Activated naive CD8-positive, alpha-beta T cell treated with anti-CD3 and anti-CD28 coated beads, Interleukin-2, amount 10 ng/mL, durations not matched to agents 7 days and 5 days (primary cell): ENCODE measurements at places on chromosomes 7 and 10. TPM values are rescaled to one million over a fixed set of nuclear protein-coding genes. Genes with fewer than 3 reads are reported as not detected.

DNA sequence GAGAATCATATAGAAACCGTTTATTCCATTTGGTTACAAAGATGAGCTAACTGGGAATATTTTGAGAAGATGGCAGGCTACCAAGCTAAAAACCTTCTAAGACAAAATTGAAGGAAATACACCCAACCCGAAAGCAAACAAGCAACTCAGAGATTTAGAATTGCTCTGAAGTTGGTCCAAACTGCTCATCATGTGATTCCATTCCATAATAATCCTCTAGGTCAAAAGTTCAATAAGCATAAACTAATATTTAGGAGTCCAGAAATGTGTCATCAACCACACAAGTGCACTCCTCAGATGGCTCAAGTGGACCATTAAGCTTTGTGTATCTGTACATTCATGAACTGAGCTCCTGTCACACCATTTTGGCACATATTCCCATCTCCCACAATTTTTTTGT is 28.7 kb downstream of the DGKI start:
- no peaks in the 10 kb centered on the region for H3K36me3 ChIP-seq
- DNase-seq, result no peak
- H3K27ac ChIP-seq, result no peak overlapping the region
- no peak overlapping the region for H3K4me3 ChIP-seq

Gene CYP2C8
- total RNA-seq, result not detected

DNA sequence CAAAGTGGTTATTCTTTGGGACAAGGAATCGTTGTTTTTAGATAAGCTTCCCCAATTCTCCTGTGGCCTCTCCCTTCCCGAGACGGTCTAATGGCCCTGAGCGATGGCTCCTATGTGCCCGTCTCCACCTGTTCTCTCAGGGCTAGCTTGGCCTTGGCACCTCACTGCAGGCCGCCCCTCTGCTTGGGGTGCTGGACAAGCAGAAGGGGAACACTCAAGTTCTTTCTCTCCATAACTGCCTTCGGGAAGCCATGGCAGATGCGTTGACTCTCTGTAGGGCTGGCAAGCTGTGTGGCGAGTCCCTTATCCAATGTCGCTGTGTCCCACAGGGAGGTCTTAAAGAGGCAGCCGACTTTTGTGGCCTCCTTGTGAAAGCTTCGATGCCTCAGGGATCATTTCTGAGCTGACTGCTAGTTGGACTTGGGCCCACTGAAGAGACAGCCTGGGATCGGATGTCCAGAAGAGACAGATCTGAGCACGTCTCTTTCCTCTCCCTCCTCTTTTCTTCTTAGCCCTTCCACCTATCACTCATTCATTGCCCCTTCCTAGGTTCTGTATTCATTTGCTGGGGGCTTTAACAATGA is 70.8 kb downstream of the GRK5 start:
- H3K27me3 ChIP-seq, result no peaks in the 10 kb centered on the region
- H3K4me1 ChIP-seq, result peaks cover 23% of the 10 kb centered on the region
- no peak overlapping the region for H3K4me3 ChIP-seq

DNA sequence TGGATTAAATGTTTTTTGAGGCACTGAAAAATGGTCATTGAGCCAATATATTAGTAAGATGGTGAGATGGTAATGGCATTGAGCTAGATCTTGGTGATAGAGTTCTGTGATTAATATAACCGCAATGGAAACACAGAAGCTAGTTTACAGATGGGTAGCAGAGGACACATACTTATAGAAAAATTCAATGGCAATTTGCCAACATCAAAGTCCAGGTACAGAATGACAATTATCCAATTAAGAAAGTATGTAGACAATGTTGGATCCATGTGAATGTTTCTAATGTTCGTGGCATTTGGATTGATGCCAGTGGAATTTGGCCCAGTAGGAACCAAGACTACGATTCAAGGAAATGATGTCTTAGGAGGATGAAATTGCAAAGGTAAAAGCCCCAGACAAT is 187.8 kb downstream of the GNAT3 start:
- H3K27ac ChIP-seq, result no peak overlapping the region
- no peaks in the 10 kb centered on the region for H3K27me3 ChIP-seq
- H3K4me3 ChIP-seq, result no peak overlapping the region
- no peaks in the 10 kb centered on the region for H3K4me1 ChIP-seq
- H3K36me3 ChIP-seq, result no peaks in the 10 kb centered on the region

DNA sequence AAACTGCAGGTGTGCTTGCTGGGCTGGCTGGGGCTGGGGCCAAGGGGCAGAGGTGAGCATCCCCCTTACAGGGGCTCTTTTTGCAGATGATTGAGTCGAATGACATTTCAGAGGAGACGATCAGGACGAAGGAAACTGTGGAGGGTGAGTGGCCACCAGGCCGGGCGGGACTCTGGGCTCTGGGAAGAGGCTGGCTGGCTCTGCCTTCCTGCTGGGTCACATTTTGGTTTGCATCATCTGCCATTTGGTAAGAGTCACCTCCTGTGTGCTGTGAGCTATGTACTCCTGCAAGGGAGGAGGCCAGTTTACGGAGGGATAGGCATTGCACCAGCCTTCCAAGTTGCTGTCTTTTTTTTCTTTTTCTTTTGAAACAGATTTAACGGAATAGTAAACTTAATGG is 73.0 kb upstream of the GTF2IRD1 start:
- H3K4me1 ChIP-seq, result no peaks in the 10 kb centered on the region
- no peak overlapping the region for H3K27ac ChIP-seq
- no peak overlapping the region for H3K4me3 ChIP-seq
- H3K36me3 ChIP-seq, result no peaks in the 10 kb centered on the region
- no peak for DNase-seq

GRCh38 chr7:98194186-98194585 is 17.1 kb upstream of the BHLHA15 start:
- H3K27me3 ChIP-seq, result no peaks in the 10 kb centered on the region
- peaks cover 18% of the 10 kb centered on the region for H3K36me3 ChIP-seq
- H3K27ac ChIP-seq, result no peak overlapping the region
- no peak overlapping the region for H3K4me3 ChIP-seq
- no peak for DNase-seq

- DNase-seq, result no peak
- no peak overlapping the region for H3K27ac ChIP-seq
- peaks cover 11% of the 10 kb centered on the region for H3K27me3 ChIP-seq
- no peaks in the 10 kb centered on the region for H3K36me3 ChIP-seq
- H3K4me3 ChIP-seq, result no peak overlapping the region
These were observed 116.7 kb downstream of the TCF7L2 start for GRCh38 chr10:113066561-113067312.

GRCh38 chr7:16916105-16916639 is 34.4 kb upstream of the AGR3 start:
- no peak for DNase-seq
- peak overlapping the region; percentile 66 for H3K27ac ChIP-seq
- H3K27me3 ChIP-seq, result peaks cover 6% of the 10 kb centered on the region
